ENCODE measurements at places on chromosomes 4 and X. TPM values are rescaled to one million over a fixed set of nuclear protein-coding genes. Genes with fewer than 3 reads are reported as not detected.

PAGE2B gene
- not detected for polyA plus RNA-seq

TCEANC gene
- 2.5 TPM for polyA plus RNA-seq

KIF4A gene
- 6.5 TPM for polyA plus RNA-seq

CLDN22 gene
- polyA plus RNA-seq: not detected

BEND4 gene
- not detected for polyA plus RNA-seq

UCP1 gene
- not detected for polyA plus RNA-seq

COL4A6 gene
- polyA plus RNA-seq: 0.06 TPM

ADH7 gene
- polyA plus RNA-seq: not detected

OPRPN gene
- not detected for polyA plus RNA-seq

ATOH1 gene
- polyA plus RNA-seq: not detected

SPANXN4 gene
- not detected for polyA plus RNA-seq

UNC5C gene
- polyA plus RNA-seq: not detected

GCNA gene
- polyA plus RNA-seq: 0.99 TPM

PAK3 gene
- polyA plus RNA-seq: 0.14 TPM

PNCK gene
- polyA plus RNA-seq: not detected

CFP gene
- 0.15 TPM for polyA plus RNA-seq

GAGE12J gene
- not detected for polyA plus RNA-seq

CENPI gene
- 2.5 TPM for polyA plus RNA-seq

POU4F2 gene
- not detected for polyA plus RNA-seq

SLC39A8 gene
- polyA plus RNA-seq: 2.9 TPM

ADH1A gene
- polyA plus RNA-seq: not detected

MID1 gene
- polyA plus RNA-seq: 5.9 TPM

FREM3 gene
- not detected for polyA plus RNA-seq

PRKG2 gene
- polyA plus RNA-seq: 4.7 TPM

PAGE1 gene
- not detected for polyA plus RNA-seq

NOX1 gene
- 0.16 TPM for polyA plus RNA-seq

Measured in GM23248 (cell line).